ENCODE measurements at places on chromosomes 1 and 21. TPM values are rescaled to one million over a fixed set of nuclear protein-coding genes. Genes with fewer than 3 reads are reported as not detected.

DNA sequence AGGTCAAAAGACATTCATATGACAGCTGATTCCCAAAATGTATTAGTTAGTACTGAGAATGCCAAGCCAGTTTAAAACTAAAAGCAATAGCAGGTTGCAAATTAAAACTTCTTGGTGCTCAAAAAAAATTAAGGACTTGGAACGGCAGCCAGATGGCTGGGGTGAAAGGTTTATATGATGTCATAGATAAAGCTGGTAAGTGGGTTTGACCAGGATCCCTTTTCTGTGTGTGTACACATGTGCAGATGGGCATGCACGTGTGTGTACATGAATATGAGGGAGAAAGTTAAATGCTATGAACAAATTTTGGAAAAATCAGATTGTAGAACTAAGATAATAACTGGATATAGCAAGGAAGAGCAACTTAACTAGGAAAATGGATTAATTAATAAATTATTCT is 39.1 kb upstream of the DPH5 start:
- no peak for DNase-seq

- DNase-seq = no peak
Observed at GRCh38 chr1:205071028-205071409, 13.2 kb downstream of the TMEM81 start.

GRCh38 chr1:27526569-27527222 is 36.7 kb upstream of the WASF2 start:
- no peak for DNase-seq

- no peak for DNase-seq
Observed at GRCh38 chr1:115228191-115228590, 109.9 kb downstream of the NGF start.

DNA sequence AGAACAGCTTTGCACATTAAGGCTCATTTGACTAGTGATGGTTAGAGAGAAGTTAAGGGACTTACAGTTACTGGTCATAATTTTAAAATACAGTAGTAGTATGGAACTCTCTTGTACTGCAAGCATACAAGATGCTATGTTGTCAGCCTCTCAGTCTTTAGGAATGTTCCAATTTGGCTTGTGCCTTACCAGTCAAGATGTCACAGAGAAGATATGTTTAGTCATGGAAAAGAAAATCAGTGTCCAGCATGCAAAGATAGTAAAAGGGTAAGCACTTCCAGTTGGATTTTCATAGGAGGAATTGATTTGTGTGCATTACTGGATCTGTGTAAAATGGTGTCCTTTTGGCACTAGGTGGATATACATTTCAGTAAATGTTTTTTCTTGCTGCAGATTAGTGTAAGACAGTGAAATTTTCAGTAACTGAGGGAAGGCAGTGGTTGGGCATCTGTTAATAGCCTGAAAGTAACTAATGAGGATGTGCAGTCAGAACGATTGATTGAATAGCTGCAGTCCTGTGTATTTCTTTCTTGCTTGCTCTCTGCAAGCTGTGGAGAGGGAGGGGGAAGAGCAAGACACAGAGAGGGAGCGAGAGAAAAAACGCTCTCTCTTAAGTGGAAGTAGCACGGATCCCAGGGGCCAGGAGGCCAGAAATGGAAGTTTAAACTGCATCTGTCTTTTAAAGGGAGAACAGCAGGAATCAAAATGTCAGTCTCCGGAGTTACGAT is 108.2 kb downstream of the CLEC20A start:
- no peak for DNase-seq

GRCh38 chr1:152902636-152903035 is 5.7 kb upstream of the IVL start:
- DNase-seq = no peak

GRCh38 chr1:211035821-211036380 is 98.0 kb downstream of the KCNH1 start:
- no peak for DNase-seq

DNA sequence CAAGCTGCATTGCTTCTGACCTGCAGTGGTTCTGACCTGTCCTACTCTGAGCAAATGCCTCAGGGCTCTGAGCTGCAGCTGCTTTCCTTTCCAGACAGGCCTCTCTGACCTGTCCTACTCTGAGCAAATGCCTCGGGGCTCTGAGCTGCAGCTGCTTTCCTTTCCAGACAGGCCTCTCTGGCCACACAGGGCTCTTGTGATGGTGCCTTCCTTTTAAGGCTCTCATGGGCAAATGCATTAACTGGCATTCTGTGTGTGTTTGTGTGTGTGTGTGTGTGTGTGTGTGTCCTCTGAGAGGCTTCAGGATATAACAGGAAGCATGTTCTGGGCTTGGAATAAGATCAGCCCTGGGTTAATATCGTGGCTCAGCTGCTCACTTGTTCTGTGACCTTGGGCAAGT is 131.3 kb downstream of the NTPCR start:
- DNase-seq = no peak

GRCh38 chr1:61089741-61090140 is 7.4 kb downstream of the NFIA start:
- no peak for DNase-seq

DNA sequence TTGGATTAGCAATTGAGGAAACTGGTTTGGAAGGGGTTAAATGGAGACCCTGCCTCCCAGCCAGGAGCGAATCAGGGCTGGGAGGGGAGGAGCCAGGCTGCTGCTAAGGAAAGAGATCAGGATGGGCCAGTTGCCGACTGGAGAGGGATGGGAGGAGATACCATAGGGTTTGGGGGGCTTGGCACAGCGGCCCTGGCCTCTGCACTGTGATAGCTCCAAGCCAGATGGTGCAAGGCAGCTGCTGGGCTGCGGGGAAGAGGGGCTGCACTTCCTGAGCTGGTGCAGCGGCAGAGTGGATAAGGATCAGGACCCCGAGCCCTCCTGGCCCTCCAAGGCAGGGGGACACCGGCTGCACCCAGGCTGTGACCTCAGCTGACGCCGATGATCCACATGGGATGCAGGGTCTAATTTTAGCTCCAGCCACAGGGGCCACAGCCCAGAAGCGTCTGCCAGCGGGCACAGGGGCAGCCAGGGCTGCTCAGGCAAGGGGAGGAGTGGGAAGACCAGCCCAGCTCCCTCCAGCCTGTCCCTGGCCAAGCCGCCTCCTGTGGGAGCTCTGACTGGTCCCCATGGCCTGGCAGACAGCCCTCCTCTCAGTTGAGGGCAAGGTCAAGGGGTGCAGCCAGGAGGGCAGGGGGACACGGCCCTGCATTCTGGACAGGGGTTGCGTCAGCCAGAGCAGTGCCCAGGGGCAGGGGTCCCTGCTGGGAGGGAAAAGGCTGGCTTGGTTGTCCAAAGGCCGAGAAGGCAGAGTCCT is at the start of gene EXTL1:
Gene EXTL1 (plus strand): TSS at position 129 of the 757 bp plus-strand sequence. CDS start 872 bp downstream, outside the sequence.
- DNase-seq = no peak

DNA sequence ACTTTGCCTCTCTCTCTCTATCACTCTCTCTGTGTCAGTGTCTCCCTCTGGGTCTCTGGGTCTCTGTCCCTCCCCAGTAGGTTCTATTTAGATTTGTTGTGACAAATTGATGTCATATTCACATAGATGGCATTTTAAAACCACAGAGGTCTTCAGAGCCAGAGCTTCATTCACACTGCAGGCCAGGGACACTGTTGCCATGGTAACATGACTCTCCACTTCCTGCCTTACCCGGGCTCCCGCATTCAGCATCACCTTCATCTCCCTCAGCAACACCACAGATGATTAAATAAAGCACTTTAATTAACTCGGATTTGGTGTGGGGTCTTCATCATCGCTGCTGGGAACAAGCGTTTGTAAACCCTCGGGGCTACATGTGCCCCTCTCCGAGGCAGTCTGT is 132.6 kb downstream of the ETS2 start:
- DNase-seq = no peak

DNA sequence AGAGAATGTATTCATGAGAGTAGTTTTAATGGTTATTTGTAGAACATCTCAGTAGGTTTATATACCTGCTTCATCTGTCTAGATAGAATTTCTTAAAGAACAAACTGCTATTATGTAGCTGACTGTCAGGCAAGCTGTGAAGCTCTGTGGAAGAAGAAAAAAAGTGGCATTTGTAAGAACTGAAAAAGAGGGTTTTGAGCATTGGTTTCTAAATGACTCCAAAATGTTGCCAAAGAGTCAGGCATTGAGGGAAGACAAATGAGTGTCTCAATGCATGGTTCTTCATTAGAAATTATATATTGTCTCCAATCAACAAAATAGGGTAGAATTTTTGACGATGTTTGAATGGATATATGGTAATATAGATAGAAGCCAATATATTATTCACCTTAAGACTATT is 1276.1 kb downstream of the KCNT2 start:
- DNase-seq = no peak

DNA sequence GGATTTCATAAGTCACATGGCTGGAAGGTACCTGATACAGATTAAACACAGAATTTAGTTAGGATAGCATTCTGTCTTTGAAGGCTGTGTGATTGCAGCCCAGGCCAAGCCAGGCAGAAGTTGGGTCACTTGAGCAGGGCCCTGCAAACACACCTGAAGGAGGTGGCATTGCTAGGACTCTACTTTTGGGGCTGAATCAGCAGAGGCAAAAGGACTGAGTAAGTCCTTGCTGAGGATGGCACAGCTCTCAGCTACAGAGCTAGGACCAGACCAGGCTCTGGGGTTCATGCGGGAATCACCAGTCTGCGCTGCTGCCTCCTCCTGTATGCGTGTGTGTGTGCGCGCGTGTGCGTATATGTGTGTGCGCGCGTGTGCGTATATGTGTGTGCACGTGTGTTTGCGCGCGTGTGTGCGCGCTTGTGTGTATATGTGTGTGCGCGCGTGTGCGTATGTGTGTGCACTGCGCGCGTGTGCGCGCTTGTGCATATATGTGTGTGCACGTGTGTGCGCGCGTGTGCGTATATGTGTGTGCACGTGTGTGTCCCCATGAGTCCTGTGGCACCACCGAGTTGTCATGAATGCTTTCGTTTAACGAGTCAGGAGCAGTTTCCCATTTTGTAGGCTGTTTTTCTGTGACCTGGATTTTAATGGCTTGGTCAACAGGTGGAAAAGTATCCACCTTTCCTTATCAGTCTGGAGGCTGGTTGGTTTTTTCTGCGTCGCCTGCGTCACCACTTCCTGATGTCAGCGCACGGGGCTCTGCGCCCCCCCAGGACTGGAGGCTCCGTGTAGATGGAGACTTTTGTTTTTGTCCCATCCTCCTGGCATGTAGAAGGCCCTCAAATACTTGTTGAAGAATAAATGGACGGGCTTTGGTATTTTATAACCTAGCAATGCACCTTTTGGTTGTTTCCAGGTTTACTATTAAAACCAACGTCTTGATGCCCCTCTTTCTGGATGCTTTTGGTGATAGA is 34.7 kb downstream of the ADARB1 start:
- DNase-seq = no peak

DNA sequence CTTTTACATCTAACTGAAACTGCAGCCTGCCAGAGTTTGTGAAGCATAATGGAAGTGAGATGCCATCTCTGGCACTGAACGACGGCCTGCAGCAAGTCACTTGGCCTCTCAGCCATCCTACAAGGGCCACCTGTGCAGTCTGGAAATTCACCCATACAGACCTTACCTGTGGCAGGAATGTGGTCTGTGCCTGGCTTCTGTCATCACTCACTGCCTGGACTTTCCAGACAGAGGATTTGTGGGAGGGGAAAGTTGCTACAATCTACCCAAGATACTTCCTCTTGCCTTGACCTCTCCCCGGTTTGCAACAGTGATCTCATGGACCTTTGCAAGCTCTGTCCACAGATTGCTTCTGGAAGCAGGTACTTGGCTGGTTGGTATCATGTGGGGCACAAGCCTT is 58.4 kb upstream of the ATP1B1 start:
- DNase-seq = no peak

GRCh38 chr21:38951095-38951730 is 145.5 kb downstream of the ETS2 start:
- no peak for DNase-seq

GRCh38 chr1:163248064-163248463 is 45.3 kb upstream of the RGS5 start:
- no peak for DNase-seq

GRCh38 chr1:118786454-118787155 is 201.5 kb downstream of the TBX15 start:
- no peak for DNase-seq

DNA sequence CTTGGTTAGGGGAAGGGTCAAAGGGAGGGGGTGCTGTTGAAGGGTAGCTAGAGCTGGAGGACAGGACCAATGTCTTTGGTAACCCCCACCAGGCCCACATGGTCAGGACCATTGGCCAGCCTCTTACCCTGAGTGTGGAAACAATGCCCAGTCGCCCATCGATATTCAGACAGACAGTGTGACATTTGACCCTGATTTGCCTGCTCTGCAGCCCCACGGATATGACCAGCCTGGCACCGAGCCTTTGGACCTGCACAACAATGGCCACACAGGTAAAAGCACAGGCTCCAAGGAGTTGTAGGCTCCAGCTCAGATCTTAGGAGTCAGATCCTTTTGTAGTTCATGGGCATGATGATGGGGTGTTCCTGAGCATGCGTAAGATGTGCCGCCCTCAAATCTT is 3.8 kb downstream of the CA14 start:
- DNase-seq = no peak

DNA sequence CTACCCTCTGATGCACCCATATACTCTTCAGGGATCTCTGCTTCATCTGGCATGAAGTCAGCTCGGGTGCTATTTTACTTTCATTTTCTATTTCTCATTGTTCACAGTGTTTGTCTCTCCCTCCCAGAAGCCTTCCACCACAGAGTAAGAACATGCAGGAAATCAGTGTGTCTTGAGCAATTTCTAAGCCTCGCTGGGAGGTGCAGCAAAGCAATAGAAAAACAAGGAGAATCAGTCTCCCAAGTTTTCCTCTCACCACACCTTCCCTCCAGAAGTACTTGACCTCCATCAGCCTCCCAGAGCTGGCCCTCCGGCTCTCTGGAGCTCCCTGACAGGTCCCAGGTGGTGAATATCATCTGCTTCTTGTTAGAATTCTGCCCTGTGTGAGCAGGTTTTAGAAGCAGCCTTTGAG is 594.7 kb upstream of the CAMK1G start:
- peak; percentile 5 for DNase-seq

DNA sequence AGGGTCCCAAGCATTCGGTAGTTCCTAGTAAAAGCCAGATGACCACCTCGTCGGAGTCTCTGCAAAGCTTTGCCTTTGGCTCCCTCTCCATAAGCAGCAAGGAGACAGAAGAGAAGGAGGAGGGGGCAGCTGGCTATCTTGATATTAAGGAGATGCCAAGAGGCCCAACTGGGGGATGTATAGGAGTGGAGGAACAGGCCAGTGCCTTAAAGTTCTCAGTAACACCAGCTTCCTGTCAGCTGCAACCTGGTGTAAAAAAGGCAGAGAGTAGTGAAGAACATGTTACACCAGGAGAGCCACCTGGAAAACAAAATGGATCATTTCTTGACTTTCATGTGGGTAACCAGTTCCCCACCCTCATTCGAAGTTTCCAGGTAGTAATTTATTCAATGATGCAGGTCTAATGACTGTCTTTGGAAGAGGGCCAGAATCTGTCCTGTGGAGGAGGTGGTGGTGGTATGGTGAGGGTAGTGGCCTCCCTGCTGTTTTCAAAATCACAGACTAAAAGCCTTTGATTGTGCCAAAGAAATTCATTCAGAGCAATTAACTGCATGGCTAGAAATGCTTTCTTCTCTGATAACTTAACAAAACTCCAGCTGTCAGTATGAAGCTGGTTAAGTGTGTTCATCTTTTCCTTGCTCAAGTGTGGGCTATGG is 27.3 kb downstream of the TMEM200B start:
- DNase-seq = no peak

ENTREP3 gene
- 2.9 TPM for total RNA-seq

SYTL1 gene
- not detected for total RNA-seq

ITLN1 gene
- total RNA-seq = not detected

RNASEL gene
- total RNA-seq = 4.1 TPM

CHIA gene
- total RNA-seq = not detected

GUCA2A gene
- not detected for total RNA-seq

KCNA2 gene
- 3.7 TPM for total RNA-seq

RORC gene
- under 0.01 TPM for total RNA-seq

MAP1LC3C gene
- total RNA-seq = 0.82 TPM

DPM3 gene
- 15.1 TPM for total RNA-seq

KIF21B gene
- total RNA-seq = 127 TPM

All from frontal cortex (tissue), 4 donors.